Stimulated activated CD8-positive, alpha-beta memory T cell treated with anti-CD3 and anti-CD28 coated beads, Interleukin-4, amount 100 ng/mL, for 24 hours (primary cell): ENCODE measurements at places on chromosomes 5 and 9.

- DNase-seq, result no peak
These were observed 84.0 kb upstream of the ARAP3 start for GRCh38 chr5:141765896-141766551.

- DNase-seq, result no peak
These were observed 137.2 kb downstream of the C9orf50 start for GRCh38 chr9:129483415-129484351.

DNA sequence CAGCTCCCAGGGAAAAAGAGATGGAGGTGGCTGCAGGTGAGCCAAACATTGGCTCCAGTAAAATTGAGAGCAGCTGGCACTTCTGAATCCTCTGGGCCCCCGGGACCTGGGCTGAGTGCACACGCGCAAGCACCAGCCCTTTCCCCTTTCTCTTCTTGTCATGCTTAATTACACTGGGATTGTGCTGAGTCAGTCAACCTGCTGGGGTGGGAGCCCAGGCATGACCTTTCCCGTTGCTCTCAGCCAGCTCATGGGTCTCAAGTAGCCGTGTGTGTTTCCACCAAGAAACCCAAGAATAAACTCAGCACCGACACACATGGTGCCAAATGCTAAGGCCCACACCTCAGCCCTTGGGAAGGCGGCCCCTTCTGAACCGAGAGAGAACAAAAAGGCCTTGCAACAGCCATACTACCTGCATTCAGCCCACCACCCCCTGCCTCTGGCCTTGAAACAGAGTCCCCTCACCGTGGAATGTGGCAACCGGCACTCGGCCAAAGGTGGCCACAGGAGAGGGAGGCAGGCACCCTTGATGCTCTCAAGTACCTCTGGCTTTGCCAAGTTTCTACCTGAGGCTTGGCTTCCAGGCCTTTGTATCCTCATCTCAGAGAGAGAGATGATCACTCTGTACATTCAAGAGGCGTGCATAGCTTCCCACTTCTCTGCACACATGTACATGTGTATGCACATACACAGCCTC, 28.1 kb downstream of the SLIT3 start:
- DNase-seq, result no peak

- DNase-seq, result no peak
These were observed 160.8 kb downstream of the DMRT2 start for GRCh38 chr9:1210954-1211353.

- DNase-seq, result no peak
These were observed 17.1 kb downstream of the FCN2 start for GRCh38 chr9:134897584-134898170.

GRCh38 chr5:131212471-131213021, 41.8 kb downstream of the LYRM7 start:
- DNase-seq, result no peak

- peak; percentile 81 for DNase-seq
These were observed at the start of gene NTMT1 for GRCh38 chr9:129626079-129626624. TSS of gene NTMT1 (plus strand) at chr9:129626163. CDS start at chr9:129632704, 6,541 bp downstream.

GRCh38 chr5:173765661-173766060, 122.5 kb upstream of the CPEB4 start:
- DNase-seq, result no peak

DNA sequence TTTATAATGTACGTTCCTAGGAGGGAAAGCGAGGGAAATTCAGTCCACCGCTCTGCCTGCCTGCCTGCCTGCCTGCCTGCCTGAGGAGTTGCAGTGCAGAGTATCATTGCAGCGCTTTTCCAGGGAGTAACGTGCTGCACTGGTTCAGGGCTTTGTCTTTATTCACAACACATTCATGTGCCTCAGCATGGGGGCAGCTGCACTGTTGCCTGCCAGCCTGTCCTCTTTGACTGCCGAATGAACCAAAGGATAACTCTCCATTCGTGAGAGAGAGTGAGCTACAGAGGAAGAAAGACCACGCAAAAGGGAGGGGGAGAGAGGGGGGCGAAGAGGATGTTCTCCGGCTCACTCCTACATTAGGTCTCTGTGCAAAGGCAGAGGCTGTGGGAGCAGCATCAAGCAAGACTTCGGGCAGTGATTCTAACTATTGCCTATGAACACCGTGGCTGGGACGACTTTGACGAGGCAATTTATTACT, 791.2 kb downstream of the MAT2B start:
- no peak for DNase-seq

- DNase-seq, result no peak
These were observed 2.0 kb upstream of the ADAMTS6 start for GRCh38 chr5:65483546-65484346.

DNA sequence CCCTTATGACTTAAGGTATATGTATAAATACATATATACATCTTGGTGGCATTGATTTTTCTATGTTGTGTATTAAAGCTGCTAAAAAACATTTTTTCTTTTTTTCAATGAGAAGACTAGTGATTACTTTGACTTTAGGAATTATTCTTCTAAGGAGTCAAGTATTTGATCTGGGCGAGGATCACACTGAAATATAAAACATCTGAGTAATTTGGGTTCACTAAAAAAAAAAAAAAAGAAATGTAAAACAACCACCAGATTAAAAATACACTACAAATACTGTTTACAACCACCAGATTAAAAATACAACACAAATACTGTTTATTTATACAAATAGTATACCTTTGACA, 9.0 kb downstream of the UBAP1 start:
- DNase-seq, result no peak

- no peak for DNase-seq
These were observed 23.4 kb downstream of the UBAC1 start for GRCh38 chr9:135937521-135938489.

DNA sequence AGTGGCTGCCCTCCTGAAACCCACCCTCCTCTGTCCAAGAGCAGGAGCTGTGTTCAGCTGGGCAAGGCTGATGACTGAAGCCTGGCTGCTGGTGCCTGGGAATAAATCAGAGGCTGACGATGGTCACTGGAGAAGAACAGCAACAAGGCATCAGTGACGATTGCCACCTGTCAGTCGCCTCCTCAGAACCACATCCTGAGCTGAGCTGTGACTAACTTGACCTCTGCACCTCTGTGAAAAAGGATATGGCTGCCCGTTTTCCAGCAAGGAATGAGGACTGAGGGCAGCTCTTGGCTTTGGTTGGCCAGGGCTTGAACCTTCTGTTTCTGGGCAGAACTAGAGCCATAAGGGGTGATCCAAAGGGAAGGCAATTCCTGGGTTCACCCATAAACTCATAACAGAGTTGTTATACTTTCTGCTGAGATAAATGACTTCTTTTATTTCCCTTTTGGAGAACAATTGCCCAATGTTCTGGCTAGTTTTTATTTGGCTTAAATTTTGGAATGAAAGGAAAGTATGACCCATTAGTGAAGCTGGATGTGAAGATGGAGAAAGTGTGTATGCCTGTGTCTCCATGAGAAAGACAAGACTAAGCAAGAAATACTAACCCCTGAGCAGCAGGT, 40.1 kb downstream of the TRIP13 start:
- DNase-seq, result no peak
